Kasumi-1 (cell line): ENCODE measurements at places on chromosomes 12 and 14.

DNA sequence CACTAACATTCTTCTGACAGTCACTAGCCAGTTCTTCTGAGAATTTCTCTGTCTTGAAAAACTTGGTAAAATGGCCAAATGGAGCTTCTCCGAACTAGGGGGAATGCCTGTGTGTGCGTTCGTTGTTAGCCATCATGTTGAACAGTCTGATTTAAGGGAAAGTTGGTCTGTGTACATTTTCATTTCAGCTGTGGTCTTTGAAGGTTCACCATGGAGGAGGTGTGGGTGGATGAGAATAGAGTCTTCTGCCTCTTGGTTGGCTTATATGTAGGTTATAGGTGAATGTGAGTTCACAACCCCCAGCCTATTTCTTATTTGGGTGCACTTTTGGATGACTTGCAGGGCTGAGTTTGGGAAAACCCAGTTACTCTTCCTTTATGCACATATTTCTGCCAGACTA is 12.9 kb downstream of the ETV6 start:
- DNase-seq = no peak

GRCh38 chr12:26227361-26227745 is 32.0 kb downstream of the SSPN start:
- DNase-seq = no peak

DNA sequence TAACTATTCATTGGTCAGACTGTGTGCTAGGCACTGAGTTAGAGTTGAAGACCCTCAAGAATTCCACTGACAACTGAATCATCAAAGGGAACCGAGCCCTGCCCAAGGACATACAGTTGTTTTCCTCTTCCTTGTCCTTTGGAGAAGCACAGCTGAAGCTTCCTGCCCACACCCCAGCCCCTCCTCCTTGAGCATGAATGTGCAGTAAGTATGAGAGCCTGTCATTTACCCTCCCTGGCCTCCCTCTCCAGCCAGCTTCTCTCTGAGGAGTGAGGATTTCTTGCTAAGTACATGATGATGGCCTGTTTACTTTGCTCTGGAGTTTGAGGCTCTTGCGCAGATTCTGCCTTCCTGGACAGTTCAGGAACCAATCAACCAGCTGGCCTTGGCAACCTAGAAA is 235.2 kb downstream of the CACNA1C start:
- DNase-seq = peak; percentile 35

DNA sequence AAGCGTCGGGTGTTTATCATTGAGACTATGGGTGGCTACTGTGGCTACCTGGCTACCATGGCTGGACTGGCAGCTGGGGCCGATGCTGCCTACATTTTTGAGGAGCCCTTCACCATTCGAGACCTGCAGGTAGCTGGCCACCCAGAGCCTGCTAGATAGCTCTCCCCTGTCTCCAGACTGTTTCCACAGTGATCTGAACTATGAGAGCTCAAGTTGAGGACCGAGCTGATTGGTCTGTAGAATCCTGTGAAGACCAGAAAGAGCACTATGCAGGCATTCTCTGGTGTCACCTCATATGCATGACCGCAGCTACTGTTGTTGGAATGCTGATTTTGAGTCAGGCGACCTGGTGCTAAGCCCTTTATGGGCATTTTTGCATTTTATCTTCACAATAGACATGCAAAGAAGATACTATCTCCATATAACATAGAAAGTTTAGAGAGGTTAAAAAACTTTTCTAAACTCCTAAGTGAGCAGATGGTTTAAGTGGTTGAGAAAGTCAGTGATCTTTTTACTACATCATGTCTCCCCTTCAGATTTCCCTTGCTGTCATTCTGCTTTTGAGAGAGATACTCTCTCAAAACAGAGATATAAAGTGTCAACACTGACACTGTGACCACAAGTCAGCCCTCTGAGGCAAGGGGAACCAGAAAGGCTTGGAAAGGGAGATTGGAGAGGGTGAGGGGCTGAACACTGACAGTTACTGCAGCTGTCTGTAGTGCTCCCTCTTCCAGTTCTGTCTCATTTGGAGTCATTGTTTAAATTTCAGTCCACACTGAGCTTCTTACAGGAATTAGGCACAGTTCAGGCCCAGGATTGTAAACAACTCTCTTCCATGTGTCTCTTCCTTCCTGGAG is 14.3 kb downstream of the ASB8 start:
- DNase-seq = no peak

DNA sequence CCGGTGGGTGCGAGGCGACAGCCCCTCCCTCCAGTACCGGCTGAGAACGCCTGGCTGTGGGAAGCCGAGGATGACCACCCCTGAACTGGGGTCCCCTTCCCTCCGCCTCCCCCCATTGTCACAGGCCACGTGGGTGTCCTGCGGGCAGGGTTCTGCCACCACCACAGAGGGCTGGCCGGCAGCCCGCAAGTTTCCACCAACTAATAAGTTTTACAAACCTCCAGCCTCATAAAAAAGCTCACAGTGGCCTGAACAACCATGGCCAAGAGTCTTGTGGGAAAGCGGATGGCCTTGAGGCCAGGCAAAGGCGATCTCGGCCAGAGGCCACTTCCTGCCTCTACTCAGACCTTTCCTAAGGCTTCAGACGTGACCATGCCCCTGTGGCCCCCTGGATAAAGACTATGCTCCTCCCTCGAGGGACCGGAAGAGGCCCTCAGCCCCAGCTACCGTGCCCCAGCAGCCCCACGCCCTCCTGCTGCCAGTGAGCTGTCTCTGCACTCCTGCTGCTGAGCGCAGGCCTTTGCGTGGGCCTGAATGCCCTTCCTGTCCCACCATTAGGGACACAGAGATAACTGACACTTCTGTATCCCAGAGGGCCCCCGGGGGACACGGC is 46.1 kb upstream of the DLK1 start:
- DNase-seq = peak; percentile 75

GRCh38 chr12:70507442-70507841 is 129.8 kb downstream of the PTPRB start:
- DNase-seq = no peak

GRCh38 chr12:93223440-93224426 is 154.0 kb upstream of the NUDT4 start:
- no peak for DNase-seq

DNA sequence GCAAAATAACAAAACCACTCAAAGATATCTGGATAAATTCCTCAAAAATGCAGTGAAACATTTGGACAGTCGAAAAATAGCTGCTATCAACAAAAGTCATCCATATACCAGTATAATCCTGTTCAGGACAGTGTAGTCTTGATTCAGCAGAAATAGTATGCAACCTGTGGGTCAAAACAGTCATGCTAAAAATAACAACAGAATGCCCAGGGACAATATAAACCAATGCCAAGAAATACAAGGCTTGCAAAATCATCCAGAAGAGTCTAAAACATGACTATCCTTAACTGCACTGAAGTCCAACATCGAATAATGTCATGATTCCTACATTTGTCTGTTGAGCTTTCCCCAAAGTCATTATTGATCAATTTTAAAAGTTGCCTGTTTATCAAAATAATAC is 425.9 kb downstream of the FSCB start:
- no peak for DNase-seq

- no peak for DNase-seq
These were observed 7.8 kb downstream of the ERP29 start for GRCh38 chr12:112020947-112021457.

- DNase-seq = no peak
These were observed 327.2 kb downstream of the BTG1 start for GRCh38 chr12:91818227-91819131.

DNA sequence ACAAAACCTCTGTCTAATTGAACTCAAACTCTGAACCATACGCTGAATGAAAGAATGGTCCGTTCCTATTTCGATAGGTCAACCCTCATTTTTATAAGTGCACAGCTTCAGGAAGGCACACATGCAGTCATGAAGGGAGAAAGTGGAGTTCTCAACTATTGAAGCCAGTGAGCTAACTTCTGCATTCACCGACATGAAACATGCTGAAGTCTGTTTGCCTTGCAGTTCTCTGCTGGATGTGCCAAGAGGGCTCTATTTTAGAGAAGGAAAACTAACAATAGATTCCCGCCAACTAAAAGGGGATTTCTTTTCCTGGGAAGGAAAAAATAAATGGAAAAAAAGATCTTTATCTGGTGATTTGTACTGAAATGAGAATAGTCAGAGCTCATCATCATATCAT is 191.0 kb upstream of the PLEKHG7 start:
- DNase-seq = no peak

- DNase-seq = no peak
These were observed 340.2 kb downstream of the DPF3 start for GRCh38 chr14:72553656-72554055.

GRCh38 chr12:19544353-19544752 is 105.1 kb downstream of the AEBP2 start:
- no peak for DNase-seq

DNA sequence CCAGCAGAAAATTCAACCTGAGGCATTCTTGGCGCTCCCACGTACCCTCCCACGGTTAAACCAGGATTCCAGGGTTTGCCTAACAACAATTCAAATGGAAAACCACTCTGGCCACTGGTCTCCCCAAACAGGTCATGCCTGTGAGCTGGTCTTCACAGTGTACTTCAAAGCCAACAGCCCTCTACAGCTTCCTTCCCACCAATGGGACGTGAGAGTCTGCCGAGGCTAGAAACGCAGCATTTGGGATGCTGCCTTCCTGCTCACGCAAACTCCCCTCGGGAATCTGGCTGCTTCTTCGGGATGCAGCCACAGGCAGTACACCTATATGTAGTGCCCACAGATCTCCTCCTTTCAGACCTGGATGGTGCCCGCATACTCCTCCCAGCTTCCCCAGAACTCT is 149.1 kb downstream of the KLHL28 start:
- no peak for DNase-seq

- DNase-seq = no peak
These were observed 613.8 kb downstream of the VRK1 start for GRCh38 chr14:97410667-97411620.

DNA sequence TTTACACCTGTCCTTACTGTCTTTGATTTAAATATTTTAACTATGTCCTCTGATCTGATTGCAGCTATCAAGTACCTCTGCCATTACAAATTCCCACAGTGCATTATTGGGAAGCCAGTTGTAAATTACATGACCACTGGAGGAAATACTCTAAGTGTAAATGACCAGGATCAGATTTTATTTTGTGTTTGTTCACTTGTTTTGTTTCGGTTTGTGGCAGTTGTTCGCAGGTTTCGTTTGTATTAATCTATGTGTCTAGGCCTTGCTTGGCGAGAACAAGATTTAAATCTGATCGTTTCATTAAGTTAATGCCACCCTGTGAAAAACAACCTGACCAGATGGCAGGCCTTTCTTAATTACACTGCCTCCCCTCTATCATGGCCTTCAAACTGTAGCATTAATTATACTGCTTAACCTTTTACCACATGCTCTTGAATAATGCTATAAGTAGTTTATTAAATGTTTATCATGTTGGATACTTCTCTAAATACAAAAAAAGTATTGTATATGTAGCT is 990.1 kb downstream of the TMTC2 start:
- DNase-seq = no peak

DNA sequence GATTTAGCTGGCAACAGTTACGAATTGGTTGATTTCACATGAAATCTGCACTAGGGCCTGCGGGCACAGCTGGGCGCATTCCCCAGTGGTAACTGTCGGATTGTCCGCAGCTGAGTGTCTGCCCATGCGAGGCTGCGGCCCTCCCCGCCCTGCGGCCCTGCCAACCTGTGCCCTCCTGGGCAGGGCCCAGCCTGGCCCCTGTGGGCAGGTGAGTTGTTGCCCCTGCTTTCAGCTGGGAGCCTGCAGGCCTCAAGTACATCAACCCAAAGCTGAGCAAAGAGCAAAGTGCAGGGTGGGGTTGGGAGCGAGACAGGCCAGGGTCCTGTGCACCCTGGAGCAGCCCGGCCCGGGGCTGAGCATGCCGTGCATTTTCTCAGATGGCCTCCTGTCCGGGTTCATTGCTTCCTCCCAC is 89.1 kb downstream of the ADGRD1 start:
- DNase-seq = no peak

DNA sequence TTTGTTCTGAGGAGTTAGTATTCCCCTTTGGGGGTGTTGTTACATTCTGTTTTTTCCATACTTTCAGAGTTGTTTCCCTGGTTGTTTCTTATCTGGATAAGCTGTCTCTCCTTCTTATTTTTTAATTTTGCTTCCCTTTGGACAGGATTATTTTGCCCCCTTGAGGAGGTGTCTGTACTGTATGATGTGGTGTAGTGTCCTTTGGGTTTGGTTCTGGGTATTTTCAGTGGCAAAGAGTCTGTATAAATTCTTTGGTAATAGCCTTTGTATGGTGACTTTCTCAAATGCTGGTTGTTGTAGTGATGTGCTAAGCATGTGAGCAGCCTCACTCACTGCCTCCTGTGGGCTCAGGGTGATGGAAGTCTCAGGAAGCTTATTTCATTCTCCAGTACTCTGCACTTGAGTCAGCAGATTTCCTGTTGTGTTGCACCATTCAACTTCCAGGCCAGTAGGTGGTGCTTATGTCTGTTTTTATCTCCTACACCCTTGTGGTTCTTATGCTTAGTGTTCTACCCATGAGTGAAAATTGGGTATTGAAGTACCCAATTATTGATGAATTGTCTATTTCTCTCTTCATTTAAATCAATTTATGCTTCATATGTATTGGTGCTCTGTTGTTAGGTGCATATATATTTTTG is 103.3 kb upstream of the PMCH start:
- DNase-seq = peak; percentile 69

- DNase-seq = no peak
These were observed 36.7 kb downstream of the CHST11 start for GRCh38 chr12:104493496-104493895.

DNA sequence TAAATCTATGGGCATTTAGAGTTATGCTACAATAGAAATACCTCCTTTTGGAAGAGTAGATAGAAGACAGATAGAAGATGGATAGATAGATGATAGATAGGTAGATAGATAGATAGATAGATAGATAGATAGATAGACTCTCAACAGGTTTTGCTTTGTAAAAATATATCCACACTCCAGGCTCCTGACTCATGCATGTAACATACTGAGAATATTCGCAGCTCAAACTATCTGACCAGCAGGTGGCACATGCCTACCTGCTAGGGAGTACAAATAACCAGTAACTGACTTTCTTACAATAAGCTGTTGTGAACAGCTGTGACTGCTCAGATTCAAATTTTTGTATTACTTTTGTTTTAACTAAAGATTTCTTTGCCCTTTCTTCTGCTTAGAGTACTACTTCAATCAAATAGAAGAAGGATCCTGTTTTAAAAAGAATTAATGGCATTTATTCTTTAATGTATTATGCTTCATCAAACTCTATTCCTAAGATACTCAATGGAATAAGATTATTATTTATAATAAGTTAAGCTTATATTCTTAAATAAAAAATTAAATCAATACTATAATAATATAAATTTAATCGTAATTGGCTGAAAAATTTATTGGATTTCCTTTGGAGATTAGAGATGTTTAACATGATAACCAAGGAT is 15.8 kb upstream of the CPNE8 start:
- DNase-seq = peak; percentile 73

DNA sequence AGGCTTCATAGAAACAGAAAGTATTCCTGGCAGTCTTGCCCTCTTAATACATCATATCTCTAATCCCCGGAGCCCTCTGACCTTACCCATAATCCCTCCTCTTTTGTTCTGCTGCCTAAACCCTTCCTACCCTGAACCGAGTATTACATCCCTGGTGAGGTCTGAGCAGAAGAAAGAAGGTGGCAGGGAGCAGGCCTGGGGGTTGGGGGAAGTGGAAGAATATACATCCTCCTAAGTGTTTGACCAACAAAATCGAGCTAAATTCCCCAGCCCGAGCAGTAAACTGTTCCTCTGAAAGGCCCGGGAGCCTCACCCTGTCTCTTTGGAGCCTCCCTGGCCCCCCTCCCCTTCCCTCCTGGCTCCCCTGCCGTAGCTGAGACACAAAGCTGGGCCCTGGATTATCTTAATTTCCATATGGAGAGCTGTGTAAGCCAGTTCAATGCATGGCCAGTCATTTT is 192.6 kb upstream of the LHX5 start:
- no peak for DNase-seq

- no peak for DNase-seq
These were observed 84.3 kb downstream of the EGLN3 start for GRCh38 chr14:33866425-33867088.
